ENCODE measurements at places on chromosomes 7 and 10.

DNA sequence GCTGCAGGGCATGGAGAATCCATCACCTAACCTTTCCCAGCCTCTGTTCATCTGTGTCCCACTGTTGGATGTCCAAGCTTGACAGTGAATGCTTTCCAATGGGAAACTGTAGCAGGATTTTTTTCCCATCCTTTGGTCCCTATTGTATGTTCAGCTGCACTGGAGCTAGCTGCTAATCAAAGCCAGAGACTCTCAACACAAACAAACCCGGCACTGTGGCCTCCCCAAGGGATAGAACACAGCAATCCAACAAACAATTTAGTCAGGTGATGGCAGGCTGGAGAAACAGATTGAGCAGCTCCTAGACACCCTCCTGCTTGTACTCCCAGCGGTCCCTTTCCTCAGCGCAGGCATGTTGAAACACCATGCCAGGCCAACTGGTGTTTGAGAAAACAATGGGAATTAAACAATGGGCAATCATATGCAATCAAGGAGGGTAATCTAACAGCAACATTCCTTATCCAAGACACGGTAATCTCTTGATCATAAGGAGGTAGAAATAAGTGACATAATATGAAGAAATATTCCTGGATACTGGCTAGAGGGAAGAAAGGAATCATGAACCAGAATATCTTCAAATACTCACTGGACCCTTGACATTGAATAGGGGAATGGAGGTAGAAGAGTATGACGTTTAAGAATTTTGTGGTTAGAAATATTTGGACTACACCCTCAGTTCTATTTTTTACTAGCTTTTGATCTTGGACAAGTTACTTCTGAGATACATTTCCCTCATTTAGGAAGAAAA is 15.0 kb downstream of the PTN start:
- DNase-seq = no peak

DNA sequence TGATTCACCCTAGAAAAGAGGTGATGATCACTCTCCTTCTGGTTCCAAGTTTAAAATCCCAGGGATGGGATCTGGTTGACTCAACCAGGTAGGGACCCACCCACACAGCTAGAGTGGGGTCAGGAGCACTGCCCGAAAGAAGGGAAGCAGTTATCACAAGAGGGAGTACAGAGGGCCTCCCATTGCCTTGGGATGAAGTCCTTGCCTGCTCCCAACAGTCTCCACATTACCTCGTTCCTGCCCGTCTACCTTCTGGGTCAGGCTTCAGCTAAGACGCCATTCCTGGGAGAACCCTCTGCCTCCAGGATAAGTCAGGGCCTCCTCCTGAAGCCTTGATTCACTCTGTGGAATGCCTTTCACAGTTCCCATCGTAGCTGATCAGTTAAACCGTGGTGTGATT is 23.8 kb downstream of the ZMIZ2 start:
- DNase-seq = no peak

DNA sequence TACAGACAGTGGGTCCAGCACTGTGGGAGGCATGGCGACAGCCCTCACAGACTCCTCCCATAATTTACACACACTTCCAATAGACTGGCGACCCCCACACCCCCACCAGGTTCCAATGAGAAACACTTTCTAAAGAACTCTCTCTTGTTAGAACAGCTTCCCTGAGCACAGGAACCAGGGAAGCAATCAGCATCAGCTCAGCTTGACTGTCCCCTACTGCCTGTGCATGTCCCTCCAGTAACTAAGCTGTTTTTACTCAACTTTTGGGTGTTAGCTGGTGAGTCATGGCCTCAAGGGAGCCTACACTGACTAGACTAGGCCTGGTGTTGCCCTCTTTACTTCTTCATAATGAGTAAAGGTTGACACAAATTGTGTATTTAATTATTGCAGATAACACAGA is 32.6 kb upstream of the HERPUD2 start:
- no peak for DNase-seq

GRCh38 chr7:116691664-116692063 is 19.7 kb downstream of the MET start:
- DNase-seq = no peak

DNA sequence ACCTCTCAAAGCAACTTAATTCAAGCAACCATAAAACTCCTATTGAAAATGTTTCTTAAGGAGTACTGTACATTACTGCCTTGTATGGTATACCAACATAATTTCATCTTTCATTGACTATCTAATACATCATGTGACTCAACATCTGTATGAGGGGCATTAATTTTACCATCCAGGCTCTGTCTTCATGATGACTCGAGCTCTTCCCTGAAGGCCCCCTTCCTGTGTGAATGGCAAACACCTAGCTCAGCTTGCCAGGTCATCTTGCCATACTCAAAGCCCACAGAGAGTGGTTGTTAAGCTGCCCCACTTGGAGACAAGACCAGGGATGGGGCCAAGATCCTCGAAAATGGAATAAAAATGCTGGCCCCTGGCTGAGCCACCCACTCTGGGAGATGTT is 82.4 kb downstream of the SGMS1 start:
- no peak for DNase-seq

DNA sequence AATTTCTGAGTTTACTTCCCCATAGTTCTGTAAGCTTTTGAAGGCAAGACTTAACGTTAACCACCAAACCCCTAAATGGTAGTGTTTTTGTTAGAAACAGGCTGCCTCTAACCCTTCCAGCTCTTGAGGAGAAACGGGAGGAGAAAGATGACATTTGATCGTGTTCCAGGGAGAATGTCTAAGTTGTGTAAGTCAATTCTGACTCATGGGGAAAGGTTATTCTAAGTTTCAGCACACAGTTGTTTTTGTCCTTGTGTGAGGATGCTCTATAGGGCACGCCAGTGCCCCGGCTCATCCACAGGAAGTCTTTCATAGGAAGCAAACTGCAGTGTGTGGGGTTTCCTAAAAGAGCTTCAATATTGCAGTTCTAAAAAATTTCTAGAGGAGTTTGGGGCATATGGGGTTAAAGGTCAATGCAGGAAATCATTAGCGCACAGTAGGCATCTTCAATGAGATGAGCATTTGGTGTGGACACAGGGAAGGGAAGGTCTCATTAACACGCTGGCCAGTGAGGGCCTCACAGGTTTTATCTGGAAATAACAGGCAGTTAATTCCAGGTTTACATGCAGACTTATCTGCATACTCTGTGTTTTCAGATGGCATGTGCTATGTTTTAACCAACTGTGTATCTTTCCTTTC is 638.2 kb upstream of the IGFBP3 start:
- no peak for DNase-seq

- DNase-seq = no peak
These were observed 35.1 kb downstream of the MACROH2A2 start for GRCh38 chr10:70087616-70088307.

GRCh38 chr7:44963364-44964290 is 15.2 kb downstream of the MYO1G start:
- DNase-seq = no peak

- no peak for DNase-seq
These were observed 7.8 kb downstream of the LIPM start for GRCh38 chr10:88810196-88810961.

All from activated T-cell treated with anti-CD3 and anti-CD28 coated beads, Interleukin-2, amount 50 U/mL, for 1 hour (primary cell).